ENCODE measurements at places on chromosomes 5 and 9.

GRCh38 chr5:73030995-73031394 lies 75.2 kb downstream of the FCHO2 start:
- no peak for DNase-seq

GRCh38 chr9:14432666-14433350 lies 118.9 kb upstream of the NFIB start:
- DNase-seq: no peak

DNA sequence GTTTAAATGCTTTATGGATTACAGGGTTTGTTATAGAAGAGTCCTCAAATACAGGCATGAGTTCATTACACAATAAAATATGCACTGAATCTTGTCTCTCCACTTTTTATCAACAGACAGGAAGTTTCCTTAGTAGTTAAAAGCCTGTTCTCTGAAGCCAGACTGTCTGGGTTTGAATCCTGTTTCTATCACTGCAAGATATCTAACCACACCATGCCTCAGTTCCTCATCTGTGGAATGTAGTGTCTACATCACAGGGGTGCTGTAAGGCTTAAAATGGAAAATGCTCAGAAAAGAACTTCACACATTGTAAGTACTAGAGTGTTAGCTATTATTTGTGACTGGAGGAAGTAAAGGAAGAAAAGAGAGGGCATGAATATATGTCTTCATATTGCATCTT lies 9.3 kb downstream of the LIX1 start:
- no peak for DNase-seq

DNA sequence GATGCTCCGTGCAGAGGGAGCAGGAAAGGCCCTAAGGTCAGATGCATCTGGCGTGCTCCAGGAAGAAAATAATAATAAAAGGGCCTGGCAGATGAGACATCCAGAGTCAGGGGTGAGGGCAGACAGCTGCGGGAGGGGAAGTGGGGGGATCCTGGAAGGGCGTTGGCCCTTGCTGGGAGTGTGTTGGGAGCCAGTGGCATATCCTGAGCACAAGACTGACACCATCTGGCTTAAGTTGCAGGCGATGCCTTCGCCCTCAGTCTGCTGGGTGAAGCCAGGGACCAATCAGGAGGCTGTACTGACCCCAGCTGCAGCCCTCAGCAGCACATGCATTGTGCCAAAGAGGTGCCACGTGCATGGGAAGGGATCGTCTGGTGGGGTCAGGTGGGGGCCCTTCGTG lies 3.8 kb downstream of the OR2V2 start:
- DNase-seq: no peak

- no peak for DNase-seq
These were observed 4.4 kb upstream of the FAM13B start for GRCh38 chr5:138037271-138037670.

DNA sequence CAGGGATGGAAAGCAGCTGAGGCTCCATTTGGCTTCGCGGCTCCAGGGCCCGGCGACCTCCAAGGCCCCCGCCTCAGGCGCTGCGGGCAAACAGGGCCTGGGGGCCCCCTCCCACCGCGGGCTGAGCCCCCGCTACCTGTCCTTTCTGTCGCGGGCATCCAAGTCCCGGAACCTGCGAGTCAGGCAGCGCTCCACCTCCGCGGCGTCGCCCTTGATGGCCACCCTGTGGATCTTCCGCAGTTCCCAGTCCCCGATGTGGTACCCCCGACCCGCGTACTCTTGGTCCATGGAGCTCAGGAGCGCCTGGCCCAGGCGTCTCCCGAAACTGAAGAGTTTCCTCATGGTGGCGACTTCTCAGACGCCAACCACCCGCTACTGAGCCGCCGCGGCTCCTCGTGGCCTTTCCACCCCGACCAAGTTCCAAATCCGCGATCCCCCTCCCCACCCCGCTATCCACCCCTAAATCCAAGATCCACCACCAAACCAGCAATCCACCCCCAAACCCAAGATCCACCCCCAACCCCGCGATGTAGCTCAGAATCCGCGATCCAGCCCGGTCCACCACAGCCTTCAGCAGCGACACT lies 86.5 kb upstream of the CCDC180 start:
- no peak for DNase-seq

DNA sequence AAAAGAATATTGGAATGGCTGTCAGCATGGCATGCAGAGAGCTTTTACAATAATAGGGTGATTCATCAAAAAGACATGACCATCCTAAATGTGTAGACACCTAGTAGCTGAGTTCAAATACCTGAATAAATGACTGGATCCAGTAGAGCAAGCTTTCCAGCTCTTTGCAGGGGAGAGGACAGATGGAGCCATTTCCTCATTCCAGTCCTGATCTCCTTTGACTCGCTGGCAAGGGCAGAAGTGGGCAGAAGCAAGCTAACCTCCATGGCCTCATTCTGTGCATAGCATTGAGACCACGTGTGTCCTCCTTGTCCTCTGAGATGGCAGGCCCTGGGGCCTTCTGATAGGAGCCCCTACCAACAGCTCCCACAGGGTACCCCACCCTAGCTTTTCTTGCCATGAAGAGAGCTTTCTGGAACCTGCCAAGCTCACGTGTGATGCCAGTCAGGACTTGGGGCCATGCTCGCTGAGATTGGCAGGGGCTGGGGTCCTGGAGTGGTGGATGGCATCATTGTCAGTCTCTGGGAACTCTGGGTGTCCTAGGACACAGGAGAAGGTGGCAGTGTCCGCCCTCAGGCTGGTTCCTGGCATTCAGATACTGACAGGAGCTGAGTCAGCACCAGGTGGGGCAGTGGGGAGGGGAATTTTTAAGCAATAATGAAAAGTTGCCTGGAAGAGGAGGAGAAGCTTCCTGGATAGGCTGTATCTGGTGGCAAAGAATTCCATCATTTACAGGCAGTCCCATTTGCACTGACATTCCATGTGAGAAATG lies 33.6 kb downstream of the WWC1 start:
- no peak for DNase-seq

GRCh38 chr5:123269436-123269835 lies 153.8 kb downstream of the CEP120 start:
- no peak for DNase-seq

- DNase-seq: no peak
These were observed 17.2 kb downstream of the MAPK9 start for GRCh38 chr5:180274695-180275094.

GRCh38 chr5:87951661-87952060 lies 317.0 kb downstream of the TMEM161B start:
- DNase-seq: no peak

DNA sequence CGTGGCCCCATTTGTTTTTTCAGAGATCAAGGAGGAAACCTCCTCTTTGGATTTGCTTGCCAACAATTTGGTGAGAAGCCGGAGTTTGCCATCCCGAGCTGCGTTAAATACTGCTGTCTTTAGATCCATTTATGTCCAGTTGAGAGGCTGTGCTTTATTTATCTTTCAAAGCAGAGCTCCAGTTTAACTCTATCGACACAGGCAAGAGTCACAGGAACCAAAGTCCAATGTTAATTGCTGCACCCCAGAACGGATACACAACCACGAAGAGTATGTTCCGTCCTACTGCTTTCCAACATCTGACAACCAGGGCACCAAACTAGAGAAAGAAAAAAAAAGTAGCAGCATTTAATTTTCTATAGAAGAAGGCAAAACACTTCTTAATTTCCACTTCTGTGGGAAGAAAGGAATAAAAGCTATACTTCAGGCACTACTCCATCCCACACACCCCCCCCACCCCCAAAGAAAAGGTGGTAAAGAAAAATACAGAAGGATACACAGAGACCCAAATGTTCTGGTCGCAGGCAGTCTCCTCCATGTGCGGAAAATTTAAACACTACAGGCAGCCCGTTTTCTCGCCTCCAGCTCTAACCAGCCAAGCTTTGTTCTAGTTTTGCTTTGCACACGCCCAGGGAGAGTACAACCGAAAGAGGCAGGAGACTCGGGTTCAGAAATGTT lies 1.1 kb downstream of the FEM1C start:
- no peak for DNase-seq
